ENCODE measurements at places on chromosomes 3 and 15. TPM values are rescaled to one million over a fixed set of nuclear protein-coding genes. Genes with fewer than 3 reads are reported as not detected.

DNA sequence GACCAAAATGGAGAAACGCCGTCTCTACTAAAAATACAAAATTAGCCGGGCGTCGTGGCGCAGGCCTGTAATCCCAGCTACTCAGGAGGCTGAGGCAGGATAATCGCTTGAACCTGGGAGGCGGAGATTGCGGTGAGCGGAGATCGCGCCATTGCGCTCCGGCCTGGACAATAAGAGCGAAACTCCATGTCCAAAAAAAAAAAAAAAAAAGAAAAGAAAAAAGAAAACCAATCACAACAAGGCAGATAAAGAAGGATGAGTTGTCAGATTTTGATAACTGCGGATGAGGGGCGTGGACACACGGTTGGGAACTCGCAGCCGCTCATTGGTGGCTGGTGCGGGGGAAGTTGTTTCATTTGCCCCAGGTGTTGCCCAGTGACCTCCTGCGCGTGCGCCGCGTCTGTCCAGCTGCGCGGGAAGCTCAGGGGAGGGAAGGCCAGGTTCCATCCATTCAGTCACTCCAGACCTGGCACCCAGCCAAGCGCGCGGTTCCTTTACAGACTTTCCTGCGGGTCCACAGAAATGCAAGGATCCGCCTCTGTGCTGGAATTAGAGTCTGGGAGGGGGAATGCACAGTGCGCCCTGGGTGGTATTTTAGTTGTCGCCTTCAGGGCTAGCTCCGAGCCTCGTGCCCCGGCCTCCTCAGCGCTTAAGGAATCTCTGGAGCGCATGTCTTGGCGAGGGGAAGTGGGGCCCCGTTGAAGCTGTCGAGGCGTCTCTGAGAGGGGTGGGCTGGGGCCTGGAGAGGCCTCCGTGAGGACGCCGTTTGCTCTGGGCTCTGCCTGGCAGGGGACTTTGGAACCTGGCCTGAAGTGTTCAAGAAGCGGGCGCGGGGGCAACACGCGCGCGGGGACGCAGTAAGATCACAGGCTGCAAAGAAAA, 708 bp upstream of the GCHFR start:
- no peak for DNase-seq

The MED12L gene
- total RNA-seq, result 0.12 TPM

GRCh38 chr3:115161168-115161834, 14.2 kb upstream of the ZBTB20 start:
- DNase-seq, result no peak

GRCh38 chr3:33624756-33625155, 93.3 kb downstream of the CLASP2 start:
- no peak for DNase-seq

The POU1F1 gene
- not detected for total RNA-seq
